ENCODE measurements at places on chromosomes 11 and 22.

GRCh38 chr11:102467080-102467708, 14.6 kb upstream of the TMEM123 start:
- no peak for DNase-seq

- no peak for DNase-seq
Observed at GRCh38 chr11:124875401-124875800, 10.2 kb downstream of the ROBO3 start.

DNA sequence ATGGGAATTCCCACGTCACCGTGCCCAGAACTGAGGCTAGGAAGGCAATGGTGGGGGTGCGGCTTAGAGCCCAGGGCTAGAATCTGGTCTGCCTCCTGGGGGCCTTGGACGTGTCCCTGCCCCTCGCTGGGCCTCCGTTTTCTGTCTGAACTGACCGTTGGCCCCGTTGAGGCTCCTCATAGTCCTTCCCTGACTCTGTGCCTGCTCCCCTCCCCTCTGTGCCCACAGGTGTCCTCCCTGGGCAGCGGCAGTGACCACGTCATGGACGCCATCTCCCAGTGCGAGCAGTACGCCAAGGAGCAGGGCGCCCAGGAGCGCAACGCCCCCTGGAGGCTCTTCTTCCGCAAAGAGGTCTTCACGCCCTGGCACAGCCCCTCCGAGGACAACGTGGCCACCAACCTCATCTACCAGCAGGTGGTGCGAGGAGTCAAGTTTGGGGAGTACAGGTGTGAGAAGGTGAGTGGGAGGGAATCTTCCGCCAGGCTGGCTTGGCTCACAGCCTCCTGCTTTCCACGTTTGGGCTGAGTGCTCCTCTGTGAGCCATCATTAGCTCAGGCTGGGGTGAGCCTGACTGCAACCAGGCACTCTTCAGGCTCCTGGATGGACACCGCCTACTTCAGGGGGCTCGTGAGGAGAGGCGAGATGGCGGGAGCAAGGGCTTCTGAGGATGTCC, 63.9 kb downstream of the MYO7A start:
- DNase-seq = peak; percentile 33

GRCh38 chr11:109971184-109971523, 122.0 kb upstream of the ZC3H12C start:
- DNase-seq = peak; percentile 62

DNA sequence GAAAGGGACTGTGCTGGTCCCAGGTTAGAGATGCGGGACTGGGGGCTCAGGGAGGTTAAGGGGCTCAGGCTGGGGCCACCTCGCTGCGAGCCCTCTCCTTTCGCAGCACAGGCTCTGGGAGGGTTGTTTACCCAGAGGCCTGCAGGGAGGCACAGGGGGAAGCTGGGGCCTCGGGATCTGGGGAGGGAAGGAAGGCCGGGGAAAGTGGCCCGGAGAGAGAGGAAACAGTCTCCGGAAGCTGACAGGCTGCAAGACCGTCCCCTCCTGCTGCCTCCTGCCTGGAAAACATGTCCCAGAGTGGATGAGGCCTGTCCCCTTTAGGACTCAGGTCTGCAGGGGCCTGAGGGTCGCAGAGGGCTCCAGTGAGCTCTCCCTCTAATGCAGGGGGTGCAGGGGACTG, 45.4 kb downstream of the MYO7A start:
- DNase-seq = no peak

- no peak for DNase-seq
Observed at GRCh38 chr11:66885950-66886440, 29.1 kb downstream of the LRFN4 start.

DNA sequence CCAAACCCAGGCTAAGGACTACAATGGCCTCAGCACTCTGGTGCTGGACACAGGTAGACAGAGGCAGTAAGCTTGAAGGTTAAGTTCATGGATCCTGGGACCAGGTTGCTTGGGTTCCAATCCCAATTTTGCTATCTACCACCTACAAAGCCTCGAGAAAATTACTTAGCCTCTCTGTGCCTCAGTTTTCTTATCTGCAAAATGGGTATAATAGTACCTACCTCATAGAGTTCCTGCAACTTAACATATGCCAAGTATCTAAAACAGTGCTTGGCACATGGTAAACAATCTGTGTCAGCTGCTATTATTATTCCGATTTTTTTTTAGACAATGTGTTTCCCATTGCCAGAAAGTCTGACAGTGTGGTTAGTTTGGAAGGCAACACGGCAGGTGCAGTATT, 37.5 kb downstream of the SYN3 start:
- DNase-seq = no peak

GRCh38 chr11:61529537-61530225, 21.1 kb downstream of the LRRC10B start:
- DNase-seq = no peak

GRCh38 chr11:77418971-77419597, 54.8 kb downstream of the PAK1 start:
- no peak for DNase-seq

- no peak for DNase-seq
Observed at GRCh38 chr22:27480487-27480886, 321.1 kb downstream of the MN1 start.

GRCh38 chr22:20545681-20546521, 38.5 kb downstream of the MED15 start:
- DNase-seq = no peak

DNA sequence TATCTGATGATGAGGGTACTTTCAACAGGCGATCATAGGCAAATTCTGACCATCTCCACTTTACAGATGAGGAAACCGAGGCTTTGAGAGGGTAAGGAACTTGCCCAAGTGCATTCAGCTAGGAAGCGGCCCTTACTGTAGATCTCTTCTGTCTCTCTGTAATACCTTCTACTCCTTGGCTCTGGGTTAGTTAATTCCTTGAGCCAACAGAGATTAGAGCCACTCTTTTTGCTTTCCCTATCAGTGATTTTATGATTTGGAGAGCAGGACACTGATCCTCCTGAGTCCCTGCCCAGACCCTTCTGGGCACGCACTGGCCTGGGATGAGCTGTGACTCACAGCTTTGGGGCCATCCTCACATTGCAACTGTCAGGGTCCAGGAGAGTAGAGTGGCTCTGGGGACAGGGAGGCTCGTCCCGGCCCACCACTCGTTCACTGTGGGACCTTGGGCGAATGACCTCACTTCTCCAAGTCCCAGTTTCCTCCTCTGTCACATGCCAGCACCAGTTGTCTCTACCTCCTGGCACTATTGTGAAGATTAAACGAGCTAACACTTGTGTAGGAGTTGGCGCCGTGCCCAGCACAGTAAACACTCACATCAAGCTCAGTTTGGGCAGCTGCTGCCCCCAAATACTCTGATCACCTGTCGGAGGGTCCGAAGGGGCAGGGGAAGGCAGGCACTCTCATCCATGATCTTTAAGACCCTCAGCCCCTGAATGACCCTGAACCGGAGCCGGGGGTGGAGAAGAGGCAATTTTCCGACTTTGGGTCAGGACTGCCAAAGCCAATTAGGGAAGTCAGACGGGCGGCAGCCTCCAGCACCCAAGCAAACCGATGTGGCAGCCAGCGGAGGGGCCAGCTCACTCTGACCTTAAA, 235.0 kb downstream of the MIAT start:
- DNase-seq = no peak

DNA sequence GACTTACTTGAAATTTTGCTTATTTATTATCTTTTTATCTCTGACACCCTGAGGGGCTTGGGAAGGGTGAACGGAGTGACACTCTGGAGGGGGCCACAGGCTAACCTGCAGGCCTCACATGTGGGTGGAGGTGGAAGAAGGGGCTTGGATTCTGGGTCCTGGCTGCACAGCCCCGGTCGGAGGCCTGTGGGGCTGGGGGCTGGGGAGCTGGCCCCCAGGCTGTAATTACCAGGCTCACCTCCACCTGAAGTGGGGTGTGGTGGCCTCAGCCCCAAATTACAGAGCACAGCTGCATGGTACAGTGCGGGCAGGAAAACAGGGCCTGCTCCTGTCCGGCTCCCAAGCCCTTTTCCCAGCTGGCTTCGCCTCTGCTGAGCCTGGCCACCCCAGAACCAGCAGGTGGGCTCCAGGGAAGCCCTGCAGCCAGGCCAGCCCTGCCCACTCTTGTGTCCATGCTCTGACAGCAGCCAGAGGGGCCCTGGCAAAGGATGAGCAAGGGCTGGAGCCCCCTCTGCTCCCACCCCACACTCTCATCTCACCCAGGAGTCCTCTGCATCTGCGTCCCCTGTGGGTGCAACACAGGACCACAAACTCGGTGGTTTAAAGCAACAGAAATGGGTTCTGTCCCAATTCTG, 48.0 kb downstream of the IGF2 start:
- no peak for DNase-seq

- DNase-seq = no peak
Observed at GRCh38 chr11:63507511-63507910, 1.6 kb downstream of the LGALS12 start.

GRCh38 chr11:16799890-16800289, 61.4 kb downstream of the C11orf58 start:
- no peak for DNase-seq

DNA sequence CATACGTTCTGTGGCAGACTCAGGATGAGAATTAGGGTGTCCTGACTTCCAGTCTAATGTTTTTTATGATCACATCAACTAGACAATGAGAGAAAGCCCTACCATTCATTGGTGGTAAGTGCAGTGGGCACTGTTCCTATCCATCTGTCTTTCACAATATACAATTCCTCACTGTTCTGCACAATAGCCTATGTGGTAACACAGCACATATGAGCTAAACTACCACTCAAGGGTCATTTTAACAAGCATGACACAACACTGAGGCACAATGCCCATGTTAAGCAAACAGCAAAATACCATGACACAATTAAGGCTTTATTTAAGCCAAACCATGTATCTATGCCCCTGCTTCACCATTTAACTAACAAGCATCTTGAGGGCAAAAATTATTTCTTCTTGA, 52.3 kb downstream of the SIK3 start:
- DNase-seq = no peak

GRCh38 chr22:29700900-29701154, 19.0 kb upstream of the CABP7 start:
- DNase-seq = no peak

DNA sequence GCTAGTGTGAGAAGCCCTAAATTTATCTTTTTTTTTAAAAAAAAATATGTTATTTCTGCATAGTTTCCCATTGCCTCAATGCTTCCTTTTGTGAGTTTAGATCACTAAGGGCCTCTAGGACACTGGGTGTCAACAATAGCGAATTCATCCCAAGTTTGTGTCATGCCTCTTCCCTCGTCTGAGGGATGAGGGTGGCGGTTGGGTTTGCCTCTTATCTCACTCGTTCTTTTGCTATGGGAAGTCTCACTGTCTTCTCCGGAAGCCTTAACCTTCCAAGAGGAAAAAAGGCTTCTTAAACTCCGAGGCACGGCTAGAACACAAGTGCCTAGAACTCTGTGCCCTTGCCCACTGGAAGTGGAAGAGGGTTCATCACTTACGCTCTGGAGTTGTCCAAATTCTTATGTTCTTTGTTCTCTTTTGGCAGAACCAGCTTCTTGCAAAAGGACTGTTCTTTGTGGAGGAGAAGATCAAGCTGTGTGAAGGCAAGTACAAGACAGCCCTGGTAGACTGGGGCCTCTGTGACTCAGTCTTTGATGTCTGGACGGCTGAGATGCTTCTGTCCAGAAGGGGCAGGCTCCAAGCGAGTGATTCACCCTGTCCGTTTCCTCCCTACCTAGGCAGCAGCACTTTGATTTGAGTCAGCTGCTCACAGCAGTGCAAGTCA, 78.5 kb downstream of the TRAF6 start:
- peak; percentile 96 for DNase-seq

- no peak for DNase-seq
Observed at GRCh38 chr11:121198491-121198890, 94.1 kb upstream of the SC5D start.

GRCh38 chr11:24064309-24064903, 432.4 kb upstream of the LUZP2 start:
- DNase-seq = peak; percentile 73

- DNase-seq = no peak
Observed at GRCh38 chr11:66450560-66450959, 11.9 kb upstream of the MRPL11 start.

DNA sequence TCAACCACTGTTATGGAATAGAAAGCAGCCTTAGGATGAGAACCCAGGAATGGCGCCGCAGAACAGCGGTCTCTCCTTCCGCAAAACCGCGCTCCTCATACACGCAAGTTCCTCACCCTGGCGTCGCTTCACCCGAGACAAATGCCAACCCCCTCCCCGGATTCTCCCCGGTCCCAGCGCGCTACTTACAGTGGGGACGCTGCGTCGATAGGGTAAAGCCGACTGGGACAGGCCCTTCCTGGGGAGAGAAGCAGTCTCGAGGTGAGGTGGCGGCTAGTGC, 287 bp downstream of the RPS13 start:
- DNase-seq = no peak
